ENCODE measurements at places on chromosomes 2 and 18.

- DNase-seq: no peak
Measured at GRCh38 chr2:98759338-98759737, 28.4 kb upstream of the MGAT4A start.

DNA sequence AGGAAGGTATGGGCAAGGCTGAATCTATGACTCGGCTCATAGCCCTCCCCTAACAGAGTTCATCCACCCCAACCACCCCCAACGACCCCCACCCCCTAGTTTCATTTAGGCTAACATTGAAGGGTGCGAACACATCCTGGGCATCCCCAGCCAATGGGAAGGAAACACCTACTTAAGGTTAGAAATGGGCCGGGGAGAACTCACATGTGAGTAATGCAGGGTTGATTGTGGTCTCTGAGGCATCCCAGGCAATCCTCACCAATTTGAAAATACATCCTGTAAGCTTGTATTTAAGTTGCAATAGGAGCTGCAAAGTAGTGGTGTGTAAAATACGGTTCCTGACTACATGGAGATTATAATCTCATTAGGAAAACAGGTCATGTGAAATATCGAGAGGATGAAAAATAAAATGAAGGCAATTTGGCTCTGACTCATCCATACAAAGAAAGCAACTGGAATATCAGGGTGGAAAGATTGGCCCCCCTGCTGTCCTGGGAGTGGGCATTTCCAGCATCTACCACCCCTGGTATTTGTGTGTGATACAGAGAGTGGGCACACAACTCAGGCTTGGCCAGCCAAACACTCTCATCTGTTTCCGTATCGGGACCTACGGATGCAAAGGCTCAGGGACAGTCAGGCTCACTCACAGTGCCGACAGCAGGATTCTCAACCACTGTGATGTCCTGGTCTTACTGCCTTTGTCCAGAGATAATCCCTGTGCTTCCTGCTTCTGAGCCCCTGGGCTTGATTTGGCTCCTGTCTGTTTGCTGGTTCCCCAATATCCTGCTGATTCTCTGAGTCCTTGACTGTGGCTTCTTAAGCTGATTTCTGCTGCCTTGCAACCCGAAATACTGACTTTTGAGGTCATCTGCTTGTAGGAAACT lies 90.0 kb upstream of the NCKAP5 start:
- no peak for DNase-seq

DNA sequence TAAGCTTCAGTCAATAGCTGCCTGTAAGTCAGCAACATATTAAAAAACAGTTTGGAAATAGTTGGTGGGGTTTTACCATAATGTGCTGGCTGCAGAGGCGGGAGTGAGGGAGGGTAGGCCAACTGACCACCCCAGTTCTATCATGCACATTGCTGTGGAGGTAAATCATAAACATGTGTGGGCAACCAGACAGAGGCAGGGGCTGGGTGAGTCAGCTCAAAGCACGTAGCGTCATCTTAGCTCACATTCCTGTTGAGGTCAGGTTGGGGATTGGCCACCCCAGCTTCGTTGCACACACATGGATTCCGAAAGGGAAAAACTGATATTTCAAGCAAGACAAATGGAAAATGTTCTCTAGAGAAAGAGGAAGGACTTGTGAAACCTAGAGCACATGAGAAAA lies 19.5 kb downstream of the GPR45 start:
- DNase-seq: no peak

GRCh38 chr2:144099340-144099739 lies 420.6 kb downstream of the ZEB2 start:
- DNase-seq: no peak

- no peak for DNase-seq
Measured at GRCh38 chr2:149148194-149149006, 109.9 kb downstream of the LYPD6B start.

- no peak for DNase-seq
Measured at GRCh38 chr2:188079196-188079595, 212.5 kb upstream of the GULP1 start.

DNA sequence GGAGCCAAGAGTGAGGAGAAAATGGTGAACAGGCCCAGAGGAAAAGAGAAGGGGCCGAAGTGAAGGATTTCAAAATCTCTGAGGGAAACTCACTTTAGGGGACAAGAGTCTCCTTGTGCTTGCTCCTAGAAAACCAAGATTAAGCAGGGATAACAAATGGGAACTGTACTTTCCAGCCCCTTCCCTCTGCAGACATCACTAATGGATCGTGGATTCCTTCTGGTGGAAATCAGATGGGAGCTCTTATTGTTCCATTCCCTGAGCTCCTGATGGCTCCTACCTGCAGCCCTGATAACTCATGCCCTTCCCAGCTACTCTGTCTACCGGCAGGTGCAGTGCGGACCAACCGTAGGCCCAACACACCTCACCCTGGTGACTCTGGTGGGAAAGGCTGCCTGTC lies 20.6 kb upstream of the RESP18 start:
- no peak for DNase-seq

DNA sequence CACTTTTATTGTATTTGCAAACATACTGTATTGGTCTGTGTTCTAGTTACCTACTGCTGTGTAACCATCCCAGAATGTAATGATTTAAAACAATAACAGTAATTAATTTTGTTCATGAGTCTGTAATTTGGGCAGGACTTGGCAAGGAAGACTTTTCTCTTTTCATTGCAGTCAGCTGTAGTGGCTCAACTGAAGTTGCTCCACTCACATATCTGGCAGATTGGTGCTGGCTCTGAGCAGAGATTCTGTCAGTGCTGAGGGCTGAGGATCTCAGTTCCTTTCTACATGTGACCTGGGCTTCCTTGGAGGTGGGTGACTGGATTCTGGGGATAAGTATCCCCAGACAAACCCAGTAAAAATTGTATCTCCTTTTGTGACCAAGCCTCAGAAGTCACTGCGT lies 26.6 kb downstream of the PTPN4 start:
- DNase-seq: no peak

DNA sequence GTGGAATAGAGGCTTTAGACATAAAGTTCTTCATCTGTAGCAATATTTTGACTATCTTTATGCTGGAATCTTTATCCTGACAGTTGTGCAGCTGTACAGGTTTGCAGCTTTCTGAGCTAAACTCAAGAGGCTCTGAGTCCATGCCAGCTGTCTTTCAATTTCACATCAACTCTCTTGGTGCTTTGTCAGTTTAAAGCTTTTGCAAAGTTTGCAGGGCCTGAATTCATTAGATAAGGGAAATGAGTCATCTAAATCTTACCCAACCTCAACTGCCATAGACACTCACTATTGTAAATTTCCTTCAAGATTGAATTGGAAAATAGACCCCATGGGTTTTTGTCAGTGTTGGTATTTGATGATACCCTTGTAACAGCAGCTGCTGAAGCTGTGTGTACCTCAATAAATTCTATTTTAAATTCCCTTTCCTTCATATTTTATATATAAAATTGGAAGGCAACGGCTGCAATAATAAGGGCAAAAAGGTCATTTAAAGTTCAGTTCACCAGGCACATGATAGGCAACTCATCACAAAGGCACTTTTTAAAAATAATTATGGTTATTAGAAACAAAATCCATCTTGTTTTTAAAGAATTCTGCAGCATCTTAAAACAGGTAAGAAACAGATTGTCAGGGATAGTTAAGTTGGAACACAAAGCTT lies 169.9 kb upstream of the SLC39A10 start:
- peak; percentile 96 for DNase-seq

DNA sequence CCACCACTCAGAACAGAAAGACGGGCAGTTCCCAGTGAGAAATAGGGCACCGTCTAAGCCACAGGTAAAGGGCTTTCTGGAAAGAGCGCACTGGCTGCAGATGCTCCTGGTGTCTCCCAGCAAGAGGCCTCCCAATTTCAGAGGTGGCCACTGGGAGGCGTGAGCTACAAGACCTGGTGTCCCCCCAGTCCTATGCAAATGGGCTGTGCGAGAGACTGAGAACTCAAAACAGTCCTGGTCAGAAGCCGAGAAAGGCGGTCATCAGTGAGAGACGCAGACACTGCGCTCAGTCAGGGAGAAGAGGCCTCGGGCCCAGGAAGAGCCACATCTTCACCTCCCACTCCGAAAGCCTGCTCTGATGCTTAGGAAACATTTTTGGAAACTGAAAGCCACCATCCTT lies 179.5 kb downstream of the EIPR1 start:
- DNase-seq: peak; percentile 8

DNA sequence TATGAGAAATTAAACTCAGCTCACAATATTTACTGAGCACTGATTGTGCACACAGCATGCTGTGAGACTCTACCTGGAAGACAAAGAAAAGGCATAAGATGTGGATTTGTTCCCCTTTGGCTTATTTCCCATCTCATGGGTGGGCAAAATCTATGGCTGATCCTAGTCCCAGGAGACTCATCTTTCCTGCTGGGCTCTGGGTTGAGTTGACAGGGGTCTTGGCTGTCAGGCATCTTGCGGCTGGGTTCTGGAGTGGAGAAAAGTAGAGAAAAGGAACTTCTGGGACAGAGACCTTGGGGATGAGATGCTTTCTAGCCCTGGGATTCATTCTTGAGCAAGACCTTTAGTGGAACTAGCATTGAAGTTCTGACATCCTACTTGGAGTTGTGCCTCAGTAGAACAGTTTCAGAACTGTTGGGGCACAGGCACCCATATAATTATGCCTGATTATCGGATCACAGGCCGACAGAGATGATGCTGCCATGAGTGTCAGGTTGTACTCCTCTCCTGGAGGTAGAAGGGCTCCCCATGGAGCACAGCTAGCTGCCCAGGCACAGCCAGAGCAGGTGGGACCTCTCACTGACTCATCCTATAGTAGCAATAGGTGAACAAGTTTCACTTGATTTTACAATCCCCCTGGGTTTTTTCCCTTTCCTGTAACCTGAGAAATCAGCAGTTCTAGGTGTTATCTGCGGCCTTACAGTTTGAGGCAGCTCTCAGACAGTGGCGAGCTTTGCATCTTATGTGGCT lies 260.9 kb downstream of the CYRIA start:
- no peak for DNase-seq

DNA sequence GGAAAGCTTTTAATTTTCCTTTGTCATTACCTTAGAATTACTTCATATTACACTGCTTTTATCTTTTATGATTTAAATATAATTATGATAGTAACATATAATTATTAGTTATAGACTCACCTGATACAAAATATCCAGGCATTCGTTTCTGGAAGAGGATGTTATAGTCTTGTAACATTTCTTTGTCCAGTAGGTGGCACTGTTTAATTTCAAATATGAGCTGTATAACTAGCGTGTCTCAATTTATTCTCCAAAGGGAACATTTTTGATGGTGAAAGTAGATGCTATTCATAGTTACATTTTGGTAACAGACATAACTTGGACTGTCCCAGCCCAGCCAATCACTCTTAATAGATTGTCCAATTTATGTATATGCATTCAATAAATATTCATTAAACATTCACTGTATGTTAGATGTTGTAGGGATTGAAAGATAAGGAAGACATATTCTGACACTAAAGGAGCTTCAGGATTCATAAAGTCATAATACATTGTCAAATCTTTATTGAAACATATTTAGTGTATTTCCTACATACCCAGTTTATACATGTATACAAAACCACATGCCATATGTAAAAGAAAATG lies 19.2 kb downstream of the DAW1 start:
- DNase-seq: peak; percentile 66

DNA sequence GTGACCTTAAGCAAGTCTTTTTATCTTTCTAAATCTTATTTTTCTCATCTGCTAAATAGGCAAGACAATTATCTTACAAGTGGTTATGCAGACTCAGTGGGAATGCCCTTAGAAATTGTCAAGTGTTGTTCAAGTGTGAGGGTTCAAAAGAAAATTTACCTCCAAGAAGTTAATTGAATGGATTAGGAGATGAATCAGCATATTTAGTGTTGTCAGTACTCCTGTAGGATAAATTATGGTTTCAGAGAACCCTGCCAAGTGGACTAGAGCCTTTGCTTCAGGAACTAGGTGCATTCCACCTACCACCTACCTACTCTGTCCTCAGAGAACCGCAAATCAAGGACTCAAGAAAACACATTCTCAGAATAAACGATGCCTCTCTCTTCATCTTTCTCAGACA lies 69.8 kb upstream of the KCTD1 start:
- no peak for DNase-seq
